Inflammatory macrophage (primary cell): ENCODE measurements at places on chromosomes 4 and X.

DNA sequence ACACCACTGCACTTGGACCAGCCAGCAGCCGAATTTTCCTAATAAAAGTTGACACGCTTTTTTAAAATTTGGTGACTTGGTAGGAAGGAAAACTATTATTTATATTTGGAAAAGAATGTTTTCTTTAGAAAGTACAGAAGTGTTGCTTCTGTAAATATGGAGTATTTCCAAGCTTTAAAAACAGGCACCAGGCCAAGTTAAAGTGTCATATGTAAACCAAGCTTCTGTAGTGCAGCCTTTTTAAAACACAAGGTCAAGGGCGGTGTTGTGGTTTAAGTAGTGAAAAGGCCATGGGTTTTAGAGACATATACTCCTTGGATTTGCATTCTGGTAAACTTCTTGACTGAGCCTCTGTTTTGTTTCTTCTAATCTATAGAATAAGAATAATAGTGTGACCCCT is 62.7 kb downstream of the TRIM2 start:
- no peak for DNase-seq

DNA sequence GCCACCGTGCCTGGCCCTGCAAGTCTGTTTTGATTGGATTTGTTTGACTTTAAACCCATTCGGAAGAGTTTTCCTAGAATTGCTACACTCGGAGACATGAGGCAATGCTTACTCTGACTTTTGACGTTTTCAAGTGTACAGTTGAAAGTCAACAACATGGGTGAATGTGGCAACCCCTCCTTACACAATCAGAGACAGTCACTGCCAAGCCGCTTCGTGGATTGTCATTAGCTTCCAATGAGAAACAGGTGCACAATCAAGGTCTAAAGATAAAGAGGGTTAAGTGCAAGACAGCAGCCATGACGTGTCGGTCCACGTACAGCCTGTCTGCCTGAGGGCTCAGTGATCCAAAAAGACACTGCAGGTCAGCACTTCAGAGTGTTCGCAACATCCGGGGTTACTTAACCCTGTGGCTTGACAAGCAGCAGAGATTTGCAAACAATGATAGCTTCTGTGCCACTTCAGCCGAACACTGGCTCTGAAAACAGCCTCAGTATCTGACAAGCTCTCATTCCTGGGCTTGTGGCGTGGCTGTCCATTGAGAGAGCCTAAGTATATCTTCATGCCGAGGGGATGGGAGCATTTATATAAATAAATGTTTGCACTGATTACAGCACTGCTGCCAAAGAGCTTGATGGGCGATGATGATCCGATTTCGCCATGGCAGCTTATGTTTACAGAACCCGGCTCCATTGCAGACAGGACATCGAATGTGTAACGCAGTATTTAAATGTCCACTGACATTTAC is 180.0 kb downstream of the DHRSX start:
- DNase-seq, result peak; percentile 83

DNA sequence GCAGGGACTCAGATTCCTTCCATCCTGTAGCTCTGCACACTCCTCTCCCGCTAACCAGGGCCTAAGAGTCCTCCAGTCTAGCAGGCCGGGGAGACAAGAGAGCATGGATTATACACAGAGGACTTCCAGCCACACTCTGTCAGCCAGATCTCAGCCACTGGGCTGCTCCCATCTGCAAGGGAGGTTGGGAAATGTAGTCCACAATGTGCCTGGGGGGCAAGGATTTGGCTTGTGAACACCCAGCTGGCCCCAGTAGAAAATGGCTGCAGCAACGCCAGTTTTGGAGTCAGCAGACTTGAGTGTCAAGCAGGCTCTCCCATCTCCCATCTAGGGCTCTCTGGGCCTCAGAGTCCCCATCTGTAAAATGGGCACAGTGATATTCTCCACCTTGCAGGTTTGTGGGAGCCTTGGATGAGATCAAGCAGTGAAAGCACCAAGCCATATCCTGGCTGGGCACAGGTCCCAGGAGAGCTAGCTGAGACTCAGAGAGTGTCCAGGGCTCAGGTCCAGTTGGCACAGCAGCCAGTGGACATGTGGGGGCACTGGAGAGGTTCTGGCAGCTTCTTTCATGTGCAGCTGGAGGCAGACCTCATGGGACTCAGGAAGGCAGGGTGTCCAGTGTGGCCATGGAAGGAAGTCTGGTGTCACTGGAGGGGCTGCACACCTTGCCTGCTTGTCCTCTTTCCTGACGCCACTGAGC is 14.6 kb downstream of the PSAPL1 start:
- no peak for DNase-seq

DNA sequence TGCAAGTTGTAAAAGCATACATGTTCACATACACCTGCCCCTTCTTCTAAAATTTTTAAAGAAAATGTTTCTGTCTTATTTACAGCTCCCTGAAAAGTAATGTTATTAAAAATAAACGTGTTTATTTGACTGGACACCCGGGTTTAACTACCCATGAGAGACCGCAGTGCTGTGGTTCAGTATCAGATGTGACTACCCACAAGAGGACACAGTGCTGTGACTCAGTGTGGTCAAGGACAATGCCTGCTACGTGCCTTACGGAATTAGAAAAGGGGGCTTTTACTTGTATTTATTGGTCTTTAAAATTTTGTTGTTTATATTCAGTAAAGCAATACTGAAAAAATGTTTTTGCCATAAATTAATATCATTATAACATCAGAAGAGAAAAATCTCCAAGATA is 641.4 kb downstream of the TRIML1 start:
- no peak for DNase-seq

DNA sequence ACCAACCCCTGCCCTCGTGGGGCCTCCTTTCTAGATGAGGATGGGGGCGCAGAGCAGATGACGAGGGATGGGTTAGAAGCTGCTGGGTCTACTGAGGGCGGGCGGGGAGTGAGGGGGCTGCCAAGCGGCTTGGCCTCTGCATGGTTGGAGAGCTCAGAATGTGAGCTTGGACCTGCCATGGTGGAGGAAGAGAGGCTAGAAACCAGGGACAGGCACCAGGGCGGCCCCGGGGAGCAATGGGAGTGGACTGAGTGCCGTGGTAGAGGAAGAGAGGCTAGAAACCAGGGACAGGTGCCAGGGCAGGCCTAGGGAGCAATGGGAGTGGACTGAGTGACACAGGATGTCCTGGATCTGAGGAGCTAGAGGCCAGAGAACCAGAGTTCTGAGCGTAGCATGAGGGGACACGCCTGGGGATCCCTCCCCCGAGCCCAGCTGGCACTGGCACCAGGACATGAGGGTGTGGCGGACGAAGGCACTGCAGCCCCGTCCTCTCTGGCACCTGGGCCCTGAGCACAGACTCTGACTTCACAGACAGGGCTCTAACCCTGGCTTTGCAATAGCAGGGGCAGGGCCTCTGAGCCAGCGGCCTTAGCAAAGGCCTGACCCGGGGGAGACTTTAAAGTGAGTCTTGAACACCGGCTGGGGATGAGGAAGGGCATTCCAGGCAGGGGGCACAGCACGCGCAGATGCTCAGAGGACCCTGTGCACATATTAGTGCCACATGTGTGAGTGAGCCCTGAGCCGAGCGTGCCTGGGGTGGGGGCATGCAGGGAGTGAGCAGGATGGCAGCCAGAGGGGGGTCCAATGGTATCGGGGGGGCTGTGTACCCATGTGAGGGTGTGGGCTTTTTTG is 214.0 kb upstream of the PSAPL1 start:
- no peak for DNase-seq
